Left renal pelvis (tissue), 4 donors: ENCODE measurements at places on chromosomes 2 and 18. TPM values are rescaled to one million over a fixed set of nuclear protein-coding genes. Genes with fewer than 3 reads are reported as not detected.

GRCh38 chr2:60028849-60029565 lies 524.4 kb downstream of the BCL11A start:
- DNase-seq = no peak

- no peak for DNase-seq
Measured at GRCh38 chr2:63081404-63081803, 30.8 kb downstream of the OTX1 start.

DNA sequence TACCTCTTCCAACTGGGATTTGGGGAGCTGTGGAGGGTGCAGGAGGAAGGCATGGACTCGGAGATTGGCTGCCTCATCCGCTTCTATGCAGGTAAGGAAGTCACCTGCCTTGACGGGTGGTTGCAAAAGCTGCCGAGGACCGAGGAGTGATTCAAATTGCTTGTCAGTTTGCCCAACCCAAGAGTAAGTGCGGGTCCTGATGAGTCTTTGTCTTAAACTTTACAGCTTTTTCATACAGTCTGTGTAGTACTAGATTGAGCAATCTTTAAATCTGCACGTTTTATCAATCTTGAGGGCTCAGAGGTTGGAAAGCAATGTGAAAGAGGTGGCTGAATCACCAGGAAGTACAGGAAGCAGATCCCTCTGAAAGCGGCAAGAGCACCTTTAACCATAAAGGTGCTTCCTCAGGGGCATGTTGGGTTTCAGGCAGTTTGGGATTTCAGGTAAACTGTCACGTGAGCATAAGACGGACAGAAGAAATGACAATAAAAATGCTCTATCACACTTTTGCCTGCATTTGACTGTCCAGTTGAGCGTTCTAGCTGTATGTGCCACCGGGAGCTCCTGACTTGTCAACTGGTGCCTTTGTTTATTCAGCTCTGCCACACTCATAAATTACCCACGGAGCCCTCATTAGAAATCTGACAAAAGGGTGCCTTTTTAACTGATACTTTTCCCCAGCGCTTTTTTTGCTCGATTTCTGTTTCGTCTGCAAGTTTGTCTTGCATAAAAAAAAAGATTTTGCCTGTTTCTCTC lies 2.0 kb downstream of the PHLPP1 start:
- DNase-seq = no peak

DNA sequence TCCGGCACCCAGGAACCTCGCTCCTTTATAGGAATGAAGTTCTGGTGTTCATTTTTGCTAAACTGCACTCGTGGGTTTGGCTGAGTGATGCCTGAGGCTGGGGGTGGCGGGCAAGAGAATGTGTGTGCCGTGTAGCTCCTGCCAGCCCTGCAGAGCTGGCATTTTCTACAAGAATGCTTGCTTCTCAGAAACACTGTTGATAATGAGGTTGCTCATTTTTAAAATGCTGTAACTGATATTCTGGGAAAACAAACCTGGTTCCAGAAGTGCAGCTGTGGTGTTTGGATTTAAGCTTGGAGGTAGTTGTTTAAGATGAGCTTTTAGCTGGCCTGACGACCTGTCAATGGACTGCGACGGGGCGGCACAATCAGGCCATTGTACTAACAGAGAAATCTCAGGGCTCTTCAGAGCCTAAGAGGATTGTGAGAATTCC lies 511.9 kb upstream of the TNP1 start:
- DNase-seq = no peak

- no peak for DNase-seq
Measured at GRCh38 chr2:86347401-86347800, 10.0 kb upstream of the REEP1 start.

DNA sequence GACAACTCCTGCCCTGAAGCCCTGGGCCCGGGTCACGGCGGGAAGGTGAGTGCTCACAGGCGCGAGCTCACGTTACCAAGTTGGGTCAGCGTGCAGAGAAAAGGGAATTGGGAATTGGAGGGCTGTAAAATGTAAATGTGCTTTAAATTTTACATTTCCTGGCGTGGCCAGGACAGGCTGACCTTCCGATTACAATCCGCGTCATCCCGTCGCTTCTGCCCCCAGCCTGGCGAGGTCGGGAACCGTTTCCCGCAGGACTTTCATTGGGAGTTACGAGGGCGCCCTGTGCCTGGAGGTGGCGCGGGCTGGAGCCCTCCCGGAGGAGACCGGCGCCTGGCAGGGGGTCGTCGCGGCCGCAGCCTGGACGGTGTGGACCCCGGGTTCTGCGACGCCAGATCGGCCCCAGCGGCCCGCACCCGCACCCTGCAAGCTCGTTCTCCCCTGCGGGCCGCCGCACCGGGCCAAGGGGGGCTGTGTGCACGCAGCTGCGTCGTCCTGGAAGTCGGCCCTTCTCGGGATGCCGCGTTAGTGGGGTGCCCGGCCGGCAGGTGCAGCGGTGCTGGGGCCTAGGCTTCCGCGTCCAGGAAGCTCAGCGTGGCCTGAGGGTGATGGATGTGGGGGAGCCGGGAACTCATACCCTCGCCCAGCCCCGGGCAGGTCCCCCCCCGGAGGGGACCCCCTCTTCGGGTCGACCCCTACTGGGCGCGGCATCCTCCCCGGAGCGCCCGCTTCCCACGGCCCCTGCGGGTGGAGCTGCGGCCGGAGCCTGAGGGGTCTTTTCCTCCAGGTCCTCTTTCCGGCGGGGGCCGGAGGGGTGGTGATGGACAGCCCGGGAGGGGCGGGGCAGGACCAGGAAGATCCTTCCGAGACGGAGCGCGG lies 63.9 kb downstream of the LRRFIP1 start:
- no peak for DNase-seq

Gene ACMSD
- 30.5 TPM for polyA plus RNA-seq

Gene GPR45
- 0.13 TPM for polyA plus RNA-seq

Gene GPR39
- 0.22 TPM for polyA plus RNA-seq
